ENCODE measurements at places on chromosomes 11 and 22. TPM values are rescaled to one million over a fixed set of nuclear protein-coding genes. Genes with fewer than 3 reads are reported as not detected.

GRCh38 chr11:57480409-57481137 is 20.2 kb downstream of the RTN4RL2 start:
- peak; percentile 40 for DNase-seq

- no peak for DNase-seq
Observed at GRCh38 chr11:113349528-113349927, 35.1 kb downstream of the TTC12 start.

DNA sequence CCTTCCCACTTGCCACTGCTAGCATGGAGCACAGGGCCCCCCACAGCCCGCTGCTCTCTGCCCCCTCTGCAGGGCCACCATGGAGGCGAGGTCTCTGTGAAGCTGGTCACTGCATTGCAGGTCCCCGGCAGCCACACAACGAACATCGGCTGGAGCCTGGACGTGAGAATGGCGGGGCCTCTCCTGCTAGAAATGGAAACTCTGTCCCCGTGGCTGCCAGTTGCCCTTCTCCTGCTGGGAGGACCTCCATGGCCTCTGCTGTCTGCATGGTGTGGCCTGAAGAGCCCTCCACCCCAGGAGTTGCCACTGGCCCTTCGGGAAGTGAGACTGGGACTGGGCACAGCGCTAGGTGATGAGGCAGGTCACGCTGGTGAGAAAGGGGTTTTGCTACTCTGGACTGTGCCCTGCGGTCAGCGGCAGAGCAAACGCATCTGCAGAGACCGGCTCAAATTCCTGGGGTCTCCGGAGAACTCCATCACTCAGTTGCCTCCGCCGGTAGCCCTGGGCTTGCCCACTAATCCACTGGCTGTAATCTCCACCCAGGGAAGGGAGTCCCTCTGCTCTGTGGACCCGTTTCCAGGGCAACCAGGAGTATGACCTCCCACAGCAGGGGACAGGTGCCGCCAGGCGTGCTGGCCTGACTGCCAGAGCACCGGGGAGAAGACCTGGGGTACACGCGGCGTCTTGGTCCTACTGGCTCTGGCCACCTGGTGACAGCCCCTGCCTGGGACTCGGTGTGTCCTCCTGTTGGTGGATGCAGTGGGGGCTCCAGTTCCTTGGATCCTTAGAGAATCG is 806.3 kb downstream of the BRD1 start:
- DNase-seq, result no peak

DNA sequence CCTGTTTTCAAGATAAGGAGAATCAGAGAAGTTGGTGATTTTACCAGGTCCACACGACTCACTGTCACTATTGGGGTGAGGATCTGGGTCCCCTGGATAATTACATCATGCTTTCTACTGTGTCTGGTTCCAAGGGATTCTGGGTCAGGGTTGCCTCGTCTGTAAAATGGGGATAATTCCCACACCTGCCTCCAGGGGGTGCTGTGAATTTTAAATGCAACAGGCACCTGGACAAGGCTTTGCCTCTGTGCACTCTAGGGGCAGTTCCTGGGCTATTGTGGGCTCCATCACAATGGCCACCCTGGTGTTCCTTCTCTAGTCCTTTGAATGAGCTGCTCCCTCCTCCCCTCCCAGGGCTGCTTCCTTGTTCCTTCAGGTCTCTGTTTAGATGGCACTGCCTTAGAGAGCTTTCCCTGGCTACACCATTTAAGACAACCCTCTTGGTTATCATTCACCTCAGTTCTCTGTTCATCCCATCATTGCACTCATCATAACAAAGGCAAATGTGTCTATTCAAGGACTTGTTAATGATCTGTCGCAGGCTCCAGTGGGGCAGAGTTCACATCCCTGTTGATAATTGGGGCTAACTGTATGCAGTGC is 178.6 kb downstream of the MIAT start:
- peak; percentile 53 for DNase-seq

DYNC2H1 gene
- 1.4 TPM for total RNA-seq

DNA sequence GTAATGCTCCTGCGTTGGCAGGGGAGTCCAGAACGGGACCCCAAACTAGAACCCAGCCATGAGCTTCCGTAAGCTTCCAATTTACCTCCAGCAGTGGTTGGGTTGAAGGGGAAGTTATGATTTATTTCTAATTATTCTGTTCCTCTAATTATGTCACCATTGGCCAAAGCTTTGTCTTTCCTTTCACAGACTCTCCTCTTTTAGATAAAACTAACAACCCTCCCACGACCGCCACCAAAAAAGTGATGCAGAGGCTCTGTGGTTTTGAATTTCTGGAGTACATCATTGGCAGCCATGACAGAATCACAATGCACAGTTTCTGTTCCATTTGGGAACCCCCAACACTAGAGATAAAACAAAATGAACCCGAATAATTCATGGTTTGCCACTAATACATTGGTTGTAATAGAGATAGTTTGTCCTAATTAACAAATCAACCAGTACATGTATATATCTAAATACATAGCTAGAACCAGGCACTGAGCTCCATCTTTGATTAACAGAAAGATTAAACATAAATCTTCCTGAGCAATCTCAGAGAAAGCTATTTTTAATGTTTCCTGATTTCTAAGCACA is 64.3 kb downstream of the ETS1 start:
- DNase-seq, result peak; percentile 70

DNA sequence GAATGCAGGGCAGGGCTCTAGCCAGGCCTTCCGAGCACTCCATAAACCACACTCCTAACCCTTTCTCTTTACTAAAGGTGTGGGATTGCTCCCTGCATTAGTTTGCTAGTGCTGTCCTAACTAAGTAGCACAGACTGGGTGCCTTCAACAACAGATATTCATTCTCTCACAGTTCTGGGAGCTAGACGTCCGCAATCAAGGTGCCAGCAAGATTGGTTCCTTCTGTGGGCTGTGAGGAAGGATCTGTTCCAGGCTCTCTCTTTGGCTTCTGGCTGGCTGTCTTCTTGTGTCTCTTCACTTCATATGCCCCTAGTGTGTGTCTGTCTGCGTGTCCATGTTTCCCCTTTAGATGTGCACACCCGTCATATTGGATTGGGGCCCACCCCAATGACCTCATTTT is 59.8 kb downstream of the GALNT18 start:
- DNase-seq, result no peak

TRPC6 gene
- total RNA-seq, result not detected

GRCh38 chr11:1791912-1792311 is 28.2 kb upstream of the CTSD start:
- no peak for DNase-seq

- DNase-seq, result no peak
Observed at GRCh38 chr11:87082590-87082989, 44.9 kb downstream of the TMEM135 start.

COPB1 gene
- total RNA-seq, result 79.9 TPM

DNA sequence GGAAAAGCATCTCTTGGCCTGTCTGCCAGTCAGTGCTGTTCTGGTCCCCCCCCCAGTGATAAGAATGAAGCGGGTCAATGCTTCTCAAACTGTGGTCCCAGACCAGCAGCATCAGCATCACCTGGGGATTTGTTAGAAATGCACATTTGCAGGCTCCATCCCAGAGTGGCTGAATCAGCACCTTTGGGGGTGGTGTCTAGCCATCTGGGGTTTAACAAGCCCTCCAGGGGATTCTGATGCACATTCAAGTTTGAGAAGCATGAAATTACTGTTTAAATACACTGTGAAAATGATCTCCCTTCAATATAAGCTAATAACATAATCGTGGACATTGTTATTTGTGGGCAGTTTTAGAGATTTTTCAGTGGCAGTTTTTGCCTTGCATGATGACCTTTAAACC is 133.5 kb downstream of the MYO18B start:
- DNase-seq, result no peak

- DNase-seq, result no peak
Observed at GRCh38 chr11:78573271-78573670, 1.4 kb downstream of the NARS2 start.

- DNase-seq, result no peak
Observed at GRCh38 chr22:26271427-26271826, 102.2 kb downstream of the SEZ6L start.

GRCh38 chr11:71430166-71430565 is 18.0 kb downstream of the DHCR7 start:
- no peak for DNase-seq

DNA sequence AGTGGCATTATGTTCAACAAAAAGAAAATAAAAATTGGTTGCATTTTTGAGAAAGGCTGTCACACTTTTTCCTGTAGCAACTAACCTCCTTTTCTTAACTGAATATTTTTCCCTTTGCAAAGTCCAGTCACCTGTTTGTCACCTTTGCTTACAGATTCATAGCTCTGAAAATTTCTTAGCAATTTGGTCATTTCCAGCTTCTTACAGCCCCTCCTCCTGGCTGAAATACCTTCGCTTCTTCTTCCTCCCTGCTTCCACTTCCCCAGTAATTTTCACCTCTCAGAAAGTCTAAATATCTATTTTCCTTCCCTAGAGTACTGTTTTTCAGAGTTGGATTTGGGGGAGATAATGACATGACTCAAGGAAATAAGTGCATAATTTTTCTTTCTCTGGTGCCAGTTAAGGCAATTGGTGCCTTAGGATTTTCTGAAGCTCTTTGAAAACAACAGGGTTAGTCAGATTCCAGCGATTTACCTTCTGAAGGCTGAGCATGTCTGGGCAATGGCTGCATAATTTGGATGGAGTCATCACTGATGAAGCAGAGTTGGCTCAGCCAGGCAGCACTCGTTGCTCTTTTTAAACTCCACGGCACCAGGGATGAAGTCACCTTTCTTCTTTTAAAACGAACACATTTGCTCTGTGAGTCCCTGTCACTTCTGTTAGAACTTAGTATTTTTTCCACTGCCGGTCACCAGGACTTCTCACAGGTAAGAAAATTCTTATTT is 62.1 kb upstream of the AMOTL1 start:
- no peak for DNase-seq

DNA sequence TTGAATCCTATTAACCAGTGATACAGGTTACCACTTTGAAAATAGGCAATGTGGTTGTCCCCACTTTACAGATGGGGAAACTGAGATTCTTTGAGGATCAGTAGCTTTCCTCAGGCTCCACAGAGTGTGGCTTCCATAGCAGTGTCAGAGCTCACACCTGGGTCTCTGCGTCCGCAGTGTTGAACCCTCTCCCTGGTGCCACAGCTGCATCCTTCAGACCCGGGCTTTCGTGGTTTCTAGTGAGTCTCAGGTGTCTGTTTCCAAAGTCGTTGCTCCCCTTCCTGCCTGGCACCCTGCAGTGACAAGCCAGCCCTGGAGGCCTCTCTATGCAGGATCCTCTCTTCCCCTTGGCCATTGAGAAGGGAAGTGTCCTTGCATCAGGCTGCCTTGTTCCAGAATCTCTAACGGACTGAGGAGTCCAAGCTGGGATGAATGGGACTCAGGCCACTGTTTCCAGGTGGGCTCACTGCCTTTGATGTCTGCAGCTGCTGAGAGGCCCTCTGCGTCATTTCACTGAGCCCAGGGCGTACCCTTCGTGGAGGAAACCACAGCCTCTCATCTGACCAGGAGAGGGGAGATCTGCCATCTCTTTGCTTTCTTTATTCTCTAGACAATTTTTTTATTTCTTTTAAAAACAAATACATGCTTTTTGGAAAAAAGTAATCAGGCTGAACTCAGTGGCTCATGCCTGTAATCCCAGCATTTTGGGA is 48.4 kb upstream of the MICAL2 start:
- no peak for DNase-seq

GRCh38 chr11:78573681-78574080 is 983 bp downstream of the NARS2 start:
- DNase-seq, result no peak

GRCh38 chr11:62842171-62842741 is 2.9 kb upstream of the WDR74 start:
- peak; percentile 23 for DNase-seq

- DNase-seq, result no peak
Observed at GRCh38 chr22:35400501-35400790, 506 bp downstream of the MCM5 start.

DNA sequence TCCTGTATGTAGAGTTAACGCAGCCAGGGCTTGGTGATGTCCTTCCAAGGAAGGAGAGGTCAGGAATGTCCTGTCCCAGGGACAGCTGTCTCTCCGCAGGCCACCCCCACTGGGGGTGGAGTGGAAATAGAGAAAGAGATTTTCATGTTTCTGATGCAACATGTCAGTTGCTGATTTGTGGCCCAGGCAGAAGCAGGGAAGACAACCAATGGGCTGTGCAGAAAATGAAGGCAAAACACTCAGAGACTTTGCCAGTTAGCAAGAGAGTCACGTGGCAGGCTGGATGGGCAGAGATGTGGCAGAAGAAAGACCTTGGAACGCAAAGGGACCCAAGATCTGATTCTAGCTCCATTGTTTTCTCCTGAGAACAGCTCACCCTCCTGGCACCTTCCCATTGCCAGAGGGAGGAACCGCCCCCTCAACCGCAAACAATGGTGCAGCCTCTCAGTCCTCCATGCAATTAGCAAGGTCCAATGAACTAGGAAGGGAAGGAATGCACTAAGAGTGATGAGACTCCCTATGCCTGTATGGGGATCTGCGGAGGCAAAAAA is 71.0 kb downstream of the SYN3 start:
- DNase-seq, result no peak

DNA sequence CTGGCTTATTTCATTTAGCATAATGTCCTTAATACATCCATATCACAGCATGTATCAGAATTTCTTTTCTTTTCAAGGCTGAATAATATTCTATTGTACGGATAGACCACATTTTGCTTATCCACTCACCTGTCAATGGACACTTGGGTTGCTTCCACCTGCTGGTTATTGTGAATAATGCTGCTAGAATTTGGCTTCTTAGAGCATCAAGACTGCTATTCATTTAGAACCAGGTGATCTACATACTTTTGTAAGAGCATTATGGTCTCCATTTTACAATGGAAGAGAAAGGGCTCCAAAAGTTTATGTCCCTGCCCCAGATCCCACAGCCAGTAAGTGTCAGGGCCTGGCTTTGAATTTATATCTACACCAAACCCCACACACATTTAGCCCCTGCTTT is 100.7 kb upstream of the CD82 start:
- no peak for DNase-seq

- DNase-seq, result peak; percentile 31
Observed at GRCh38 chr11:61776561-61777075, 15.8 kb downstream of the TMEM258 start.

DNA sequence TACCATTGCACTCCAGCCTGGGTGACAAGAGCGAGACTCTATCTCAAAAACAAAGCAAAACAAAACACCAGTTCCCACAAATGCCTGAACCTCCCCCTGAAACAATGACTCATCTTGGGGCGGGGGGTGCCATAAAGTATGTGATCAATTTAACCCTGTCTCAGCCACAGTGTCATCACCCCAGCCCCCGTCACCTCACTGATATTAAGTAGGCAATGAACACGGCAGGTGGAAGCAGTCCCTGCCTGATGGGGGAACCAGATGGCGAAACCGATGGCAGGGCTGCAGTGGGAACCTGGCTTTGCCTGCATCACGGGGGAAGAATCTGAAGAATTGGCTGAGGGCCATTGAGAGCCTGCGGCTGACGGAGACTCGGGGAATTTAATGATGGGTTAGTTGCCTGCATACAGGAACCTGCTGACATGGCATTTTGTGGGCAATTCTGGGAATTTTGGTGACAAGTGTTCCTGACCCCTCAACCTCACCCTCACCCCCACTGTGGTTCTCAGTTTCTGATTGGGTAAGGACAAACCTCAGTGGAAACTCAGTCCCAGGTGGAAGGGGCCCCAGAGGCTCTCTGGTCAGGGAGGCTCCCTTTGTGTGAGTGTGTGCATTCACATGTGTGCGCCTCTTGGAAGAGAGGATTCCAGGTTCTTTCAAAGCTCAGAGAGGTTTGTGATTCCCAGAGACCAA is 39.1 kb upstream of the SHISAL1 start:
- no peak for DNase-seq

All from naive thymus-derived CD4-positive, alpha-beta T cell (primary cell).